Activated T-cell treated with anti-CD3 and anti-CD28 coated beads, Interleukin-2, amount 50 U/mL, for 72 hours (primary cell): ENCODE measurements at places on chromosomes 16 and 17. TPM values are rescaled to one million over a fixed set of nuclear protein-coding genes. Genes with fewer than 3 reads are reported as not detected.

Gene PPM1E
- total RNA-seq = 0.12 TPM

Gene WFIKKN1
- 0.49 TPM for total RNA-seq

Gene TAF15
- 310 TPM for total RNA-seq

Gene PRAC2
- not detected for total RNA-seq

Gene CALB2
- total RNA-seq = not detected

Gene SGSM2
- 40.8 TPM for total RNA-seq

Gene CX3CL1
- not detected for total RNA-seq

Gene GSDMA
- total RNA-seq = 4.6 TPM

GRCh38 chr16:30352488-30353401, 2.4 kb downstream of the CD2BP2 start:
- no peaks in the 10 kb centered on the region for H3K27me3 ChIP-seq
- H3K36me3 ChIP-seq = peaks cover 19% of the 10 kb centered on the region
- peak overlapping the region; percentile 20 for H3K27ac ChIP-seq
- no peak for DNase-seq
- H3K4me3 ChIP-seq = peak overlapping the region; percentile 22

DNA sequence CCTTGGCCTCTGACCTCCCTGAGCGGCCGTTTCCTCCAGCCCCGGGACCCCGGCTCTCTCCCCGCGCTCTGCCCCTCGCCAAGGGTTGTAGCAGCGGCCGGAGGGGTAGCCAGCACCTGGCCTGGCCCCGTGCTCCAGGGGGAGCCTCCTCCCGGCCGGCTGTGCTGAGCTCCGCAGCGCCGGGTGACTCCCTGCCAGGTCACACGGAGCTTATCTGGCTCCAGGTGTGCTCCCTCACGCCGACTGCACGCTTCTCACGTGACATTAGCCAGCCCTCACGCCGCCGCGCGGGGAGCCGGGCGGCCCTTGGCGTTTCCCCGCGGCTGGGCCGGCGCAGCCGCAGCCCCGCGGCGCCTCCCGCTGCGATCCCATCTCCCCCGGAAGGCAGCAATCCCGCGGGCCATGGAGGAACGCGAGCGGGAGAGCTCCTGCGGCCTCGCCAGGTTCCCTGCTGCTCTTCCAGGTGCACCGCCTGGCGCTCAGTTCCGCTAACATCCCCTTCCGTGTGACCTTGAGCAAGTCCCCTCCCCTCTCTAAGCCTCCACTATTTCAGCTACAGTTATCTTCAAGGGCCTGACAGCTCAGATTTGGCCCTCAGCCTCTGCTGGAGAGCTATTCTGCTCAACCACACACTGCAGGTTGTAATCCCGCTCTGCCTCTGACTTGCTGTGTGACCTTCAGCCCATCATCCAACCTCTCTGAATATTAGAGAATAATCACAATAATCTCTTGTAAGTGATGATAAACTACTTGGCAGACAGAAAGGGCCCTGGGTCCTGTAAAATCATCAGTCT, 3.4 kb downstream of the MYO18A start:
- peaks cover 2% of the 10 kb centered on the region for H3K36me3 ChIP-seq
- peak overlapping the region; percentile 89 for H3K4me3 ChIP-seq
- peak; percentile 62 for DNase-seq
- H3K27me3 ChIP-seq = peaks cover 11% of the 10 kb centered on the region
- H3K27ac ChIP-seq = peak overlapping the region; percentile 59

DNA sequence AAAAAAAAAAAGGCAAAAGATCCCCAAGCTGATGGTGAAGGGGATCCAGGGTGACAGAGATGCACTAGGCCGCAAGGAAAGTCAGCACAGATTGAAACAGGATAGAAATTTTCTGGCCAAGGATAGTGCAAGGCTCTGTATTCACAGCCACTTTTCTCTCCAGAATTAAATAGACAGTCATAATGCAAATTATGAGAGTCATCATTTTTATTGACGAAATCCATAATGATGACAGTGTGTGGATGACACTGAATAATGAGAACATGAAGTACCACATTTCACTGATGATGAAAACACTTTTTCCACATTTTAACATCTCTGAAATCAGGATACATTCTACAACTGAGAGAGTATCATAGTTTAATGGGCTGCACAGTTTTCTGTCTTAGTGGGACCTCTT, 72.5 kb downstream of the CDYL2 start:
- DNase-seq = no peak
- peaks cover 6% of the 10 kb centered on the region for H3K36me3 ChIP-seq
- no peaks in the 10 kb centered on the region for H3K27me3 ChIP-seq
- H3K4me1 ChIP-seq = no peaks in the 10 kb centered on the region
- H3K4me3 ChIP-seq = no peak overlapping the region

DNA sequence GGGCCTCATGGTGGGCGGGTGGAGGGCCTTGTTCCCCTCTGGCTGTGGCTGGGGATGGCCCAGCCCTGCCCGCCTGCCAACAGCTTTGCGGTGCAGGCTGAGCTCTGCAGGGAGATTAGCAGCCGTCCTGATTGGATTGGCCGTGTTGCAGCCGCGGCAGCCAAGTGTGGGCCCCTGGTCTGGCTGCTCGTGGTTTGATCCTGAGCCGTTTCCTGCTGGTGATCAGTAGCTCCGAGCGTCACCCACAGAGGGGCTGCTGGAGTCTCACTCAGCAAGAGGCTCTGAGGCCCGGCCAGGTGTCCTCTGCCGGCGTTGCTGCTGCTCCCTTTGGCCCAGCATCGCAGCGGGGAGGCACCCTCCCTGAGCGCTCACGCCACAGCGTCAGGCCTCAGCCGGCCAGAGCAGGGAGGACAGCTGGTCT, 32.5 kb downstream of the BAIAP2 start:
- no peaks in the 10 kb centered on the region for H3K4me1 ChIP-seq
- no peaks in the 10 kb centered on the region for H3K27me3 ChIP-seq
- no peaks in the 10 kb centered on the region for H3K36me3 ChIP-seq
- DNase-seq = no peak
- no peak overlapping the region for H3K27ac ChIP-seq

- peak overlapping the region; percentile 90 for H3K4me3 ChIP-seq
- H3K36me3 ChIP-seq = no peaks in the 10 kb centered on the region
- no peaks in the 10 kb centered on the region for H3K27me3 ChIP-seq
Measured at GRCh38 chr17:76670020-76670717, 26.6 kb upstream of the ST6GALNAC1 start.

GRCh38 chr17:78515480-78515879, 61.7 kb downstream of the DNAH17 start:
- no peaks in the 10 kb centered on the region for H3K4me1 ChIP-seq
- no peaks in the 10 kb centered on the region for H3K27me3 ChIP-seq
- no peak overlapping the region for H3K4me3 ChIP-seq

DNA sequence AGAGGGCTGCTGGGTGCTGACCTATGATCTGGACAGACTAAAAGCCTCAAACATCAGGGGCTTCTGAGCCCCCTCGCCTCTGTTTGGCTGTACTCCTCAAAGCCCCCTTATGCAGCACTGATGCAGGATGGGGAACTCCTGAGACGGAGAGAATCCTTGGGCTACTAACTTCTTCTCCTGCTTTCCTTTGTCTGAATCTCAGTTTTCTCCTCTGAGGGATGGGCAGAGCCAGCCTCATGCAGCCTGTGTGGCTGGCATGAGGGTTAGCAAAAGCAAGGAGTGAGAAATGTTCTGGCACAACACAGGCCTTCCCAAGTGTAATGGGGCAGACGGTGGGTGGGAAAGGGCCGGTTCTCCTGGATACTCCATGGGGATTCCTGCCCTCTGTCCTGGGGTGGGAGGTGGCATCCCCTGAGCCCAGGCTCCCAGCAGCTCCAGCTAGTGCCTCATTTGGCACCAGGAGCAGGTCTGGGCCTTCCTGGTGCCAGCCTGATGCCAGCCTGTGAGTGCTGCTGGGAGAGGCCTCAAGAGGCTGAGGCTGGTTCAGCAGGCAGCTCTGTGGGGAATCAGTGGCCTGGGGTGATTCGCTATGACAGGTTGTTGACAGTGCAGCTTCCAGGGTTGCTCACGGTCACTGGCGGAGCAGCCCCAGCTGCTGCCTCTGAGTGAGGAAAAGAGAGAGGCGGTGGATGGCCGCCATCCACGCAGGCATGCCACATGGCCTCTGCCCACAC, 4.0 kb upstream of the BRD7 start:
- peak; percentile 12 for DNase-seq
- no peak overlapping the region for H3K4me3 ChIP-seq
- H3K27ac ChIP-seq = no peak overlapping the region
- peaks cover 16% of the 10 kb centered on the region for H3K4me1 ChIP-seq

DNA sequence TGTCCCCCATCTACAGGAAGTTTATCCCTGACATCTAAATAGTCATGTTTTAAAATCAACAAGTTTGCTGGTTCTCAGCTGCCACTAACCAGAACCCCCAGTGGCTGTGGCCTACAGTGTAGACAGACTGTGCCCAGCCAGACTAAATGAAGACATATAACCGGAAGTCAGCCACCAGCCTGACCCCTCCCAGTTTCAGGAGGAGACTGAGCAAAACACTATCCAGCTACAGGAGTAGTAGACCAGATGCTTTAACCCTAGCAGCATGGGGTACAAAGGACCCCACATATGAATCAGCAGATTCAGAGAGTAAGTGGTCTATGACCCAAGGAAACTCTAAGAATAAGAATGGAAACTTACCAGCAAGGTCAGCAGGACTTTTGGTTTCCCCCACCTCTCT, 83.4 kb downstream of the HIC1 start:
- peaks cover 25% of the 10 kb centered on the region for H3K4me1 ChIP-seq
- peak overlapping the region; percentile 55 for H3K27ac ChIP-seq
- peaks cover 2% of the 10 kb centered on the region for H3K36me3 ChIP-seq
- H3K27me3 ChIP-seq = no peaks in the 10 kb centered on the region
- H3K4me3 ChIP-seq = no peak overlapping the region
- peak; percentile 16 for DNase-seq

DNA sequence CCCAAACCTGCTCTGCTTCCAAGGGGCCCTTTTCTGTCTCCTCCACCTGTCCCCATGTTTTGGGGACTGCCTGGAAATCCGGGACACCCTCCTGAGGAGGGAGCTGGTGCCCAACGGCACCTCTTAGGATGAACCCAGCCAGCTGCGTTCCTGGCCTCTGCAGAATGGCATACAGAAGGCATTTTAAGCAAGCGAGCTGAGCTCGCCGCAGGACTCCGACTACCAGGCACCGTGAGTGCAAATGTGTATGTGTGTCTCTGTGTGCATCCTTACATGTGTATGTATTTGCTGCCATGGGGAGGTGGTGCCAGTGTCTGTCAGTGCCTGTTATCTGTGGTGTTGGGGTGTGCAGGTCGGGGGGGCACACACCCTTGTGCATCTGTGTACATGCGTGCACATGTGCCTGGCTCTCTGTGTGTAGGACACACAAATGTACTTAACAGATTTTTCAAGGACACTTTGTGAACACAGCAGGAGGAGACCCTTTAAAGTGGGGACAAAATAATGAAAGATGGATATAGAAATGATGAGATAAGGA, 39.3 kb downstream of the ABAT start:
- no peaks in the 10 kb centered on the region for H3K4me1 ChIP-seq
- DNase-seq = no peak
- no peaks in the 10 kb centered on the region for H3K27me3 ChIP-seq
- H3K36me3 ChIP-seq = peaks cover 7% of the 10 kb centered on the region

DNA sequence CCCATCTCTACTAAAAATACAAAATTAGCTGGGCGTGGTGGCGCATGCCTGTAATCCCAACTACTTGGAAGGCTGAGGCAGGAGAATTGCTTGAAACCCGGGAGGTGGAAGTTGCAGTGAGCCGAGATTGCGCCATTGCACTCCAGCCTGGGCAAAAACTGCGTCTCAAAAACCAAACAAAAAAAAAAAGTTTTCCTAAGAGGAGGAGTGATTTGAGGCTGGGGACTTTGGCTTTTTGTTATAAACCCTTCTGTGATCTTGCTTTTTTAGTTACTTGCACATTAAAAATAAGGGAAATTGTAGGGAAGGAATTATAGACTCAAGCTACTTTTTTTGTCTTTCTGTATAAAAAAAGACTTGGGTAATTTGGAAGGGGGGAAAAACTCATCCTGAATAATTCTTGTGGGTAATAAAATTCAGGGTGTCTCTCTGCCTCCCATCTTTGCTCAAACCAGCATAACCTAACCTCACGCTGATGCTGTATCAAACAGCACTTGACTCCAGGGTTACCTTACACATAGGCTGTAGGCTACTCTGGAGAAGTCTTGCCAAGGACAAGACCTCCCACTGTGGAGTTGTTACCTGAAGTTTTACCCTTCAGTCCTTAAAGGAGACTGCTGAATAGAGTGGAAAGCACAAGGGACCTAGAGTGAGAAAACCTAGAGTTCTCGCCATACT, 1.7 kb upstream of the CDR2 start:
- H3K27me3 ChIP-seq = no peaks in the 10 kb centered on the region
- H3K27ac ChIP-seq = peak overlapping the region; percentile 71
- H3K4me1 ChIP-seq = peaks cover 35% of the 10 kb centered on the region
- H3K4me3 ChIP-seq = peak overlapping the region; percentile 47
- no peak for DNase-seq

DNA sequence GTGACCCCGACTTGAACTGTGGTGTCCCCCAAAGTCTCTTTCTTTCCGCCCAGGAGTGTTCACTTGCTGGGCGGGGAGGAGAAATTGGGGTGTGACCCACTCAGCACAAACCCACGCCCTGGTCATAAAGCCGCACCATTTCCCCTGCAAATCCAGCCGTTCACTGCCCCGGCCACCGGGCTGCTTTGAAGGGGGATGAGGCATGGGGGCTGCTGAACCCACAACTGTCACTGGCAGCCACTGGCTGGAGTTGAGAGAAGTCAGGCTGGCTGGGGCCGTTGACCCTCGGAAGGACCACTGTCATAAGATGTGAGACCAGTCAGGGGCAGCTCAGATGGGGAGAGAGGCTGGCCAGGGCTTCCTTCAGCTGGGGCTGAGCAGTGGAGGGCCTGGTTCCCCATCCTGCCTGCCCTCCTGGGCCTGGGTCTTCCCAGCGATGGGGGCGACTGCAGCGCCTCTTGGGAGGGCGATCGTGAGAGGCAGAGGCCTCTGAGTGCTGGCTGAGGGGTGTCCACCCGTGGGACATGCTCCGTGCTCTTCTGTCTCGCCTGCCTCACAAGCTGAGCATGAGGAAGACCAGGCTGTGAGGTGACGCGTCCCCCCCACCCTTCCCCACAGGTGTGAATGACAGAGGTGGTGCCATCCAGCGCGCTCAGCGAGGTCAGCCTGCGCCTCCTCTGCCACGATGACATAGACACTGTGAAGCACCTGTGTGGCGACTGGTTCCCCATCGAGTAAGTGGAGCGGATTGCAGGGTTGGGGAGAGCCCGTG, 19.5 kb downstream of the C16orf90 start:
- H3K27me3 ChIP-seq = no peaks in the 10 kb centered on the region
- peaks cover 26% of the 10 kb centered on the region for H3K4me1 ChIP-seq
- H3K36me3 ChIP-seq = peaks cover 4% of the 10 kb centered on the region
- no peak overlapping the region for H3K4me3 ChIP-seq

GRCh38 chr17:40645943-40646342, 1.7 kb downstream of the SMARCE1 start:
- peaks cover 44% of the 10 kb centered on the region for H3K4me1 ChIP-seq
- peak overlapping the region; percentile 93 for H3K4me3 ChIP-seq
- peaks cover 10% of the 10 kb centered on the region for H3K36me3 ChIP-seq

GRCh38 chr17:48299760-48300159, 130.3 kb downstream of the SKAP1 start:
- peaks cover 52% of the 10 kb centered on the region for H3K4me1 ChIP-seq
- H3K36me3 ChIP-seq = no peaks in the 10 kb centered on the region
- peak overlapping the region; percentile 12 for H3K4me3 ChIP-seq
- H3K27ac ChIP-seq = peak overlapping the region; percentile 66
- no peaks in the 10 kb centered on the region for H3K27me3 ChIP-seq

GRCh38 chr17:35227546-35227945, 15.3 kb upstream of the SLFN5 start:
- H3K4me1 ChIP-seq = peaks cover 37% of the 10 kb centered on the region
- DNase-seq = no peak
- no peak overlapping the region for H3K4me3 ChIP-seq
- peaks cover 7% of the 10 kb centered on the region for H3K36me3 ChIP-seq

GRCh38 chr16:26269673-26270072, 577.9 kb downstream of the HS3ST4 start:
- no peaks in the 10 kb centered on the region for H3K27me3 ChIP-seq
- H3K4me1 ChIP-seq = no peaks in the 10 kb centered on the region
- DNase-seq = no peak
- H3K4me3 ChIP-seq = no peak overlapping the region
